Midbrain (tissue), 1 donor: ENCODE measurements at places on chromosomes 2 and 18.

DNA sequence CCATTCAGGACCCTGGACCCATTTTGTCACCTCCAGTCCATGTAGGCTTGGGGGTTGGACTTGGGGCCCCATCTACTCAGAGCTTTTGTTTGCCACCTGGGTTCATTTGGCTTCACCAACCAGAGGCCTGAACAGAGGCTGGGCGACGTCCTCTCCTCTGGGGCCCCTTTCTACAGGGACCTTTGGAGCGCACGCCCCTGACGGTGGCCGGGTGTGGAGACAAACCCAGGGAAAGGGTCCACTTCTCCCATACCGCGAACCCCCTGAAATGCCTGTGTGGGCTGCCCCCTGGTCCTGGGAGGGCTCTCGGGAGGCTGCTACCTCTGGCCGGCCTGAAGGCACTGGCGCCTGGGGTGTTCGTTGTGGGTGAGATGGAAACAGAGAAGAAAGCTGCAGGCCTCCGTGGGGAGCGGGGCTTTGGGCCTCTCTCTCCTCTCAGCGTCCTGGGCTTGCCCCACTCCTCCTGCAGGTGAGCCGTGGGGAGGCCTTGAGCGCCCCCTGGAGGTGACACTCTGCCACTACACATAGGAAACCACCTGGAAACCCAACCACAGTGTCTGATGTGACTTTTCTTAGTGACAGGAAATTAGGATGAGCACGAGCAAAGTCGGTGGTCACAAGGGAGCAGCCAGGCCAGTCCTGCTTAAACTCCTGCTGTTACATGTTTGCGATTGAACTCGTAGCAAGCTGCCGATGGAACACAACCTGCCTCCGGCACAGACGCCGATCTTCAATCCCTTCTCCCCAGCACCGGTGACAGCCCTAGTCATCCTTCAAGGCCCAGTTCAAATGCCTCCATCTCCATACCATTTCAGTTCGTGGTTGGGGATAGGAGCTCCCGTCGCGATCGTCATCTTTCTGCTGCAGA, 12.0 kb upstream of the NTSR2 start:
- peak; percentile 42 for DNase-seq

DNA sequence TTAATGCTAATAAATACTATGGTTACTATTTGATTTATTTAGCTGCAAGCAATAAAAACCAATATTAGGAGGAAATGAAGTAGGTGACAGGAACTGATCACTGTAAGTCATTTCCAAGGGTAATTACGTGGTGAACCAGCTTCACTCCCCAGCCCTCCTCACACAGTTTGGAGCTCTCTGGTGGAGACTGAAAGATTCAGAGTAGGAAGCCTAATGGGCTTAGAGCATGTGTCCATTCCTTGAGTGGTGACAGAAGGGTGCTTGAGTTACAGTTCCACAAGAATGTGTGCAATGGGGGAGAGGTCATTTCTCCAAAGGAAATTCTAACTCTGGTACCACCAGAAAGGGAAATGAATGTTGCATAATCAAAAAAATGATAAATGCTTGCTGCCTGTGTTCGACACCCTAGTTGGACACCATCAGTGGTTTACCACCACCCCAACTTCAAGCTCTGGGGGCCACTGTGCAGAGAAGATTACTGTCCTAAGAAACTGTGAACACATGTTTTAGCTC, 285.1 kb upstream of the MMADHC start:
- no peak for DNase-seq

- no peak for DNase-seq
Observed at GRCh38 chr2:102844911-102845310, 83.1 kb downstream of the TMEM182 start.

- DNase-seq, result peak; percentile 66
Observed at GRCh38 chr2:79855264-79856006, 342.6 kb downstream of the CTNNA2 start.

DNA sequence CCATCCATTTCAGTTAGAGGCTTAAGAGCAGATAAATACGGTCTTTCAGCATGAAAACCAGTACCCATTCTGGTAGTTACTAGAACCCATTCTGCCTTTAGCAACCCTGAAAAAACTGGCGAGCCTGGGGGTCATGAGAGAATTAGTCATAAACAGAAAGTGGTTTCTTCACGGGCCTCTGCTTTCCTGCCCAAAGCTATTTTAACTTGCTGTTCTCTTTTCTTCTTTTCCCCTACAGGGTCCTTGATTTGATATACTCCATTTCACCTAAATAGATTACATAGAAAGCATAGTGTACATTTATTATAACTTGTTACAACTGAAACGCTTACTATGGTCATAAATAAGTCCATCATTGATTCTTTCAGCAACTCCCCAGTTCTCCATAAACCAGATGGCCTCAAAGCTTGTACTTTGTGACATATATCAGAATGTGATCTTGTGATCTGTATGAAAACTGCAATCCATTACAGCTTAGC, 48.3 kb downstream of the WDFY1 start:
- no peak for DNase-seq

DNA sequence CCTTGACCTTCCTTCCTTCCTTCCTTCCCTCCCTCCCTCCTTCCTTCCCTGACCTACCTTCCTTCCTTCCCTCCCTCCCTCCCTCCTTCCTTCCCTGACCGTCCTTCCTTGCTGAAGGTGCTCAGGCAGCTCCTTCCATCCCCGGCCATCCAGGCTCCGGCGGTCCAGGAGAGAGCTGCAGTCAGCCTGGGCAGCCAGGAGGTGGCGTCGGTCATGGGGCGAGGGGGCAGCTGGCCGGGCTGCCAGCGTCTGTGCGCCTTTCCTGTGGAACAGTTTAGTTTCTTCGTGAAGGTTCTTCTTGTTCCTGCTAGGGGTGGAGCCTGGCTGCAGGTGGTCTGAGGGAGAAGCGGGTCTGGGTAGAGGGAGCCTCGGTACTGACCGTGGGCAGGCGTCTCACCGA, 15.7 kb downstream of the GPR35 start:
- no peak for DNase-seq

GRCh38 chr2:105882920-105883435, 138.3 kb downstream of the NCK2 start:
- DNase-seq, result no peak

- no peak for DNase-seq
Observed at GRCh38 chr2:15672961-15673918, 81.6 kb downstream of the DDX1 start.
